ENCODE measurements at places on chromosomes 11 and 22.

DNA sequence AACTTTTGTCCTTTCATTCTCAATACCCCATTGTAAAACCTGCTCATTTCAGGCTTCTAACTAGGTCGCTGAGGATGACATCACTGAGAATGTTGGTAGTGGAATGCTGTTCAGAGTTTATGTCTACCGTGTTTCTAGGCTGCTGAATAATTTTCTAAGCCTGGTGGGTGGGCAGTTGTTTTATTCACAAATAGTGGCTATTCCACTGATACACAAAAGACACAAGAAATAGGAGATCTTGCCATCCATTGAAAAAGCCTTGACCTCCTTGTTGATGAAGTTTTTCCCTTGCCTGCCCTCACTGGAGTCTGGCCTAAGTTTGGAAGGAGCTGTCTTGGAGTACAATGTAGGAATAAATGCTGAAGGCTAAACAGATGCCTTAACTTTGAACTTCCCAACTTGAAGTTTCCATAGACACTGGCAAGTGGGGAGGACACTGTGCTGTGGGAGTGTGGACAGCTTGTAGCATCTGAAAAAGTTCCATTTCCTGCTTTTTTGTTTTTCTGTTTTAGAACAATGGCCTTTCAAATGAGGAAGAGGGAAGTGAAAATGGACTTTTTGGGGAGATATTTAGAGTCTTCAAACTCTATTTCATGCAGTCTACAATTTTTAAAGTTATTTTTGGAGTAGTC lies 59.2 kb downstream of the TRIM44 start:
- DNase-seq = no peak

DNA sequence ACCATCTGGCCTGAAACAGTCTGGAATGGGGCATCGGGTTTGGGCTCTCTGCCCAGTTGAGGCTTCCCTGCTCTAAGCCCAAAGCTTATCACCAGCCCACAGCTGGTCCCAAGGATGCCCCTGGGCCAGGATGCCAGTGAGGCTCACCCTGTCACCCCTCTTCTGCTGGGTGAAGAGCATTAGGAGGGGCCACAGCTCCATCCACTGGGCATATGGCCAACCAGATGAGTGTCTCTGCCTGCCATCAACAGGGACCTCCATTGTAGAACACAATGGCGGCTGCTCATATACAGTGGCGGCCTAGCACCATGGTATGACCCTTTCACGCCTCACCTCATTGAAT lies 5.6 kb downstream of the CHST1 start:
- DNase-seq = peak; percentile 26

GRCh38 chr11:121961321-121961801 lies 154.7 kb downstream of the BLID start:
- no peak for DNase-seq

DNA sequence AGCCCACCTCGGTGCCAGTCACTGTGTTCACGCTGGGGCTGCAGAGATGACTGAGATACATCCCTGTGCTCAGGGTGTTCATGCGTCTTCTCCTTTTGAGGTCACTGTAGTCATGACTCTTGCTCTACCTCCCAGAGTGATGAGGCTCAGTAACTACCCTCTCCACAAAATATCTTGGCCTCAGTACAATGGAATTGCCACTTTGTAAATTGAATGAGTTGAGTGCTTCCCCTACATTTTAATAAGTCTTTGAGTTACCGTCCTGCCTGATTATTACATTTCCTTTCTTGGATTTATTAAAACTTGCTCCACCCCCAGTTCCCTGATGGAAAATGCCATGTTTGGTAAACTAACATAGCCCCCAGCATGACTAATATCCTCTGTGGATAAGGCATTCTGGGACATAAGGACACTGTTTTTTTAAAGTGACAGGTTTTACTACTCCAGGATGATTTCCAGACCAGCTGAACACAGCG lies 15.9 kb downstream of the PRSS23 start:
- DNase-seq = no peak

DNA sequence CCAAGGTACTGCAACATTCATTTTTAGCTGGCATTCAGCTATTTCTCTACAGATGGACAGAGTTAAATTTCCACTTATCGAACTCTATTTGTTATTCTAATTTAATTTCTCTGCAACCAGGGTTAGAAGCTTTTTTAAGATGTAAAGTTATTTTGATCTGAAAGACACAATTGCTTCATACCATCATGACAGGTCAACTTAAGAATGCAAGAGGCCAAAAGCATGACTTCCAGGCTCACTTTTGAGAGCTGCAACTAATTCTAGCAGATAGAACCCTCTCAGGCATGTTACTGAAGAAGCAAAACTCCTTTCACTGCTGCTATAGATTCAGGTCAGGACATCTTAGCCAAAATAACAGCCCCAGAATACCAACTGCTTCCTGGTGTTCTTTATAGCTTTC lies 86.5 kb upstream of the GALNT18 start:
- no peak for DNase-seq

- no peak for DNase-seq
These were observed 9.2 kb upstream of the CELSR1 start for GRCh38 chr22:46546466-46547178.

DNA sequence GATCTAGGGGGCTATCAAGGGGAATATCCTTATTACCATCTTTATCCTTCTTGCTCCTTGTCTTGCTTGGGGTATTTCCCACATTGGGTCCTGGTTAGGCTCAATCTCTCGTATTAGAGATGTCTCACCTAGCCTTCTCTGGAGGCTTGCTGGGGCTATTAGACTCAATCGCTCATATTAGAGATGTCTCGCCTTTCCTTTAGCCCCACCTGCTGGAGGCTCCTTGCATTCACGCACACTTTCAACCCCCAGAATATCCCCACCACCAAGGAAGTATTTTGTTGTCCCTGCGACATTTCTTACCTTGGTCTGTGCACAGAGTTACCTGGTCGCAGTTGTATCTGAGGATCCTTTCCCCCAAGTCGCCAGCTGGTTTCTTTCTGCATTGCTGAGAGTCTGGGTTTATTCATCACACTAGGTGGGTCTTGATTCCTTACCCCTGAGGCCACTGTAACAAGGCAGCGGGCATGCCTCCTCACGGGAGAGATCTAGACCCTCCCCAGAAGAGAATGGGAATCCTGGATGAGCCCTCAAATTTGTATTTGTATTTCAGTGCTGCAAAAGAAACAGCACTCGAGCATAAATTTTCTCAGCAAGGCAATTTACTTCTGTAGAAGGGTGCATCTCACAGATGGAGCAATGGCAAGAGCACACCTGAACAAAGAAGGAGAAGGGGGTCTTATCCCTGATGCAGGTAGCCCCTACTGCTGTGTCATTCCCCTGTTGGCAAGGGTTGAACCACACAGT lies 15.9 kb upstream of the HYLS1 start:
- DNase-seq = peak; percentile 25

DNA sequence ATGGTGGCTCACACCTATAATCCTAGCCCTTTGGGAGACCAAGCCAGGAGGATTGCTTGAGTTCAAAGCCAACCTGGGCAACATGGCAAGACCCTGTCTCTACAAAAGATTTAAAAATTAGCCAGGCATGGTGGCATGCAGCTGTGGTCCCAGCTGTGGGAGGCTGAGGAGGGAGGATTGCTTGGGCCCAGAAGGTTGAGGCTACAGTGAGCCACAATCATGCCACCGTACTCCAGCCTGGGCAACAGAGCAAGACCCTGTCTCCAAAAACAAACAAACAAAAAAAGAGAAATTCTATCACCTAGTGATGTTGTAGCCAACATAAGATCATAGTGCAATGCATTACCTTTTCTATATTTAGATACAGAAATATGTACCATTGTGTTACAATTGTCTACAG lies 113.8 kb downstream of the NAT10 start:
- DNase-seq = no peak

GRCh38 chr22:44926491-44927415 lies 83.1 kb downstream of the PHF21B start:
- no peak for DNase-seq

Data from hematopoietic multipotent progenitor cell treated with erythropoietin and hydrocortisone succinate and interleukin-3 and kit ligand, for 17 days (in vitro differentiated cells).